ENCODE measurements at places on chromosomes 6 and 20.
A peak's percentile ranks its signal among the peaks of the same experiment; 100 is the strongest.

DNA sequence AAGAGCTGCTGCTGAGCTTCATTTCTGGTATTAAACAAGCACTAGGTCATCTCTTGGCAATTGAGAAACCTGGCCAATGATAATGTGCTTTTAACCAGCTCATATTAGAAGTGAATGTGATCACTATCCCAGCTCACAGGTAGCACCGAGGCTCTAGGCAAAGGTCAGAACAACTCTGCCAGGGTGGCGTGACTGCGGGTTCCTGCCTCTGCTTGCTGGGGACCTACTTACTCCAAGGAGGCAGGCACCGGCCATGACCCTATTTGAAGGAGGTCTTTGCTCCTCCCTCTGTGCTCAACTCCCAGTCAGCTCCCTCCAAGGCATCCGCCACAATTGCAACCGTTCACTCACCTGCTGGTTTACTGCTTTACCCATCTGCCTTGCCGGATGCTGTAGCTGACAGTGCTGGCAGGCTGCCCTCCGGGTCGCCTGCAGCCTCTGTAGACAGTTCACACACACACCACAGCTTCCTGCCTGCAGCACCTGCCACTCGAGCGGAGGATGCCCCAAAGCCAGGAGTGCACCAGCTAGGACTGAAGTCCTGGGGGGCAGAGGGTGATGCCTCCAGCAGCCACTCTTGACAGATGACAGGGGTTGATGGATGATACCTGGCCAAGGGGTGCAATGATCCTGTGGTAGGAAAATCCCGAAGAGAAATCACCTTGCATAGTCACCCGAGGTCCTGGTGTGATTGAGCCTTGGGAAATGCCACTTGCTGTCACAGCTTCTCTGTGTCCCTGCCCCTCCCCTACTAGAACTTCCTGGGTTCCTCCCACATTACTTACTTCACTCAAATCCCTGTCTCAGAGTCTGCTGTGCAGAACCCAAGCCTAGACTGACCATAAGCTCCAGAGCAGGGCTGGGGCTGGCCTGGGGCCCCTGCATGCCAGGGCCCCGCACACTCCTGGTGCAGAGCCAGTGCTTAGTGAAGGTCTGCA is 8.8 kb upstream of the VSX1 start:
- DNase-seq = no peak

DNA sequence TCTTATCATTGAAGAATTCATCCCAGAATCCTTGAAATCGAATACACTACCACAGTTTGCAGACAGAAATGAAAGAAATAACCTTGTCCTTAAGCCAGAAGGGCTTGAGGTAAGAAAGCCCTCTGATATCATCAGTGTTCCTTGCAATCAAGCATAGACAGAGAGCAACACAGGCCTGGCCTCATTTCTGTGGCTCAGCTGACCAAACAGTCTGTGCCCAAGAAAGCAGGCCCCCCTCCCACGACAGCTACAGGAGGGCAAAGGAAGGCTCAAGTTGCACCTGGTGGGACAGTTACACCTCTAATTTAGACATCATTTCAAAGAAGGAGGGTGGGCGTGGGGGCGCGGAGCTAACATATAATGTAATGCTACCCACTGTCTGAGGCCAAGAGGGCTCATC is 21.6 kb downstream of the KIF16B start:
- no peak for DNase-seq

DNA sequence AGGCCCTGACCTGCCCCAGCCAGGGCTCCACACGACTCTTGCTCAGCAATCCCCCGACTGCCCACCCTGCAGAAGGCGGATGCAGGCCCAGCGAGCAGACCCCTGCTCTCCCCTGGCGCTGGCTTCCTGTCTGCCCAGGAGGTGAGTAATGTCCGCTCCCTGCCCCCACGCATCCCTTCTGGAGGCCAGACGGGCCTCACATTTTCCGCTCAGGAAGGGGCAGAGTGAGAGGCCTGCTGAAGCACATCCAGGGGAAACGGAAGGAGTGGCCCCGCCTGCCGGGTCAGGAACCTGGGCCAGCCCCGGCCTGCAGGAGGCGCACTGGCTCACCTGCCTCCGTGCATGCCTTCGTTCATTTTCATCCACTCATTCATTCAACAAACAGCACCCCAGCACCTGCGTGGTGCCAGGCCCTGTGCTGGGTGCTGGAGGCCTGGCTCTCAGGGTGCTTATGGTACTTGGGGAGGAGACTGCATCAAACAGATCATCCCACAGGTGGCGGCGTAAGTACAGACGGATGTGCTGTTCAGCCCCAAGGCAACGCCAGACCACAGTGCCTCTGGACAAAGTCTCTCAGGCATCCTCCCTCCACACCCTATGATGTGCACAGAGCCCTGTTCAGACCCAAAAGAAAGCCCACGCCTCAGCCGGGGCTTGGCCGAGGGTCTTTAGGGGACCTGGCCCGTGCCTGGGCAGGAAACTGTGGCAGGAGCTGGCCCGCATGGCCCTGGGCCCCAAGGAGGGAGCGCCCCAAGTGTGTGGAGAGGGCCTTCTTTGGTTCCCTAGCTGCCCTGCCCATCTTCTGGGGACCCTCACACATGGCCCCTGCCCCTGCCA is 112.1 kb downstream of the ASXL1 start:
- DNase-seq = peak; percentile 95

DNA sequence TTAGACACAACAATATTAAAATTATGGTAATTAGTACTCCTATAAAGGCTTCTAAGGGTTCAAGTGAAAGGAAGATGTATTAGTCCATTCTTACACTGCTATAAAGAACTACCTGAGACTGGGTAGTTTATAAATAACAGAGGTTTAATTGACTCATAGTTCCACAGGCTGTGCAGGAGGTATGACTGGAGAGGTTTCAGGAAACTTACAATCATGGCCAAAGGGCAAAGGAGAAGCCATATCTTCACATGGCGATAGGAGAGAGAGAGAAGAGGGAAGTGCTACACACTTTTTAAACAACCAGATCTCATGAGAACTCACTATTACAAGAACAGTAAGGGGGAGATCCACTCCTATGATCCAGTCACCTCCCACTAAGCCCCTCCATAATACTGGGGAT is 52.9 kb downstream of the TINAG start:
- DNase-seq = no peak

GRCh38 chr20:31968291-31969126 is 558 bp downstream of the XKR7 start:
- peak; percentile 96 for DNase-seq

GRCh38 chr6:167925026-167925425 is 72.4 kb upstream of the KIF25 start:
- DNase-seq = no peak

- DNase-seq = no peak
Observed at GRCh38 chr20:37803438-37804307, 99.3 kb upstream of the VSTM2L start.

GRCh38 chr6:99344289-99344688 is 5.2 kb downstream of the FAXC start:
- DNase-seq = no peak

- no peak for DNase-seq
Observed at GRCh38 chr6:49052901-49053300, 410.2 kb downstream of the MMUT start.

- no peak for DNase-seq
Observed at GRCh38 chr6:157401734-157402338, 20.8 kb downstream of the ZDHHC14 start.

DNA sequence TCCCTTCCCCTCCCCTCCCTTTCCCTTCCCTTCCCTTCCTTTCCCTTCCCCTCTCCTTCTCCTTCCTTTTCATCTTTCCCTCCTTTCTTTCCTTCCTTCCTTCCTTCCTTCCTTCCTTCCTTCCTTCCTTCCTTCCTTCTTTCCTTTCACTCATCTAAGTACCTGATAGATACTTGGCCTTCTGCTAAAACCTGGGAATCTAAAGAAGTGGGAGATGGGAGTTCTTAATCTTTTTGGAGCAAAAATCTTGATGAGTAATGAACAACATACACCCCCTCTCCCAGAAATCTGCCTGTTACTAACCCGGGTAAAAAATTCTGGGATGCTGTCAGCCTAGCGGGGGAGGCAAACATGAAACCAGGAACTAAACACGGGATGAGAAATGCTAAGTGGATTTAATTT is 100.7 kb downstream of the VEGFA start:
- no peak for DNase-seq

DNA sequence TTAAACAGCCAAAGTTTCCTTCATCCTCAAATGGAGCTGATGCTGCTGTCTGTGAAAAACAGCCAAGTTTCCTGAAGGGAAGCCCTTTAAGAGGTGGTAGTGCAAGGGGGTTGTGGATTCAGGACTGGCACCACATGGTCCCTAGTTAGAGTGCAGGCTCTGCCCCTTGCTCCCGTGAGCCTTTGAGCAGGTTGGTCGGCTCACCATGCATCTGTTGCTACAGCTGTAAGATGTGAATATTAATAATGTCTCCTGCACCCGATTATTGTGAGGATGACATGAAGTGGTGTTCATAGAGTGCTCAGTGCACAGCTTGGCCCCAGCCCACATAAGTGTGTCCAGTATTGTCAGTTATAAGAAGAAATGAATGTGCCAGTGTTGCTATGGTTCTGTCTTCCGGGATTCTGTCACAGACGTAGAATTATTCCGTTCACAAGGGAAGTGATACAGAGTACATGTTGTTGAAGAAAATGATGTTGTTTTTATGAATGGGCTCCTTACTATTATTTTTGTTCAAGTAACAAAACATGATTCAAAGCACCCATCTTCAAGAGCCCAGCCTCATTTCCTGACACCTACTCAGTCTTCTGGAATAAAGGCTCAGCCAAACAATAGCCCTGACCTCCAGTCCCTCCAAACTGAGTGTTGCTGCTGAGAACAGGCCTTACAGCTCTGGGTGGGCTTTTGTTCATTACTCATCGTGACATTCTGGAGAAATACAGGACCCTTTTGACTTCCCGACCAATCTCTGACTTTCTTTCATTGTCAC is 2.9 kb upstream of the PKIG start:
- no peak for DNase-seq

- no peak for DNase-seq
Observed at GRCh38 chr6:115717062-115717461, 343.6 kb downstream of the FRK start.

- DNase-seq = no peak
Observed at GRCh38 chr6:79526897-79527296, 10.3 kb downstream of the LCA5 start.

GRCh38 chr20:9202420-9203080 is 133.7 kb downstream of the PLCB4 start:
- no peak for DNase-seq

DNA sequence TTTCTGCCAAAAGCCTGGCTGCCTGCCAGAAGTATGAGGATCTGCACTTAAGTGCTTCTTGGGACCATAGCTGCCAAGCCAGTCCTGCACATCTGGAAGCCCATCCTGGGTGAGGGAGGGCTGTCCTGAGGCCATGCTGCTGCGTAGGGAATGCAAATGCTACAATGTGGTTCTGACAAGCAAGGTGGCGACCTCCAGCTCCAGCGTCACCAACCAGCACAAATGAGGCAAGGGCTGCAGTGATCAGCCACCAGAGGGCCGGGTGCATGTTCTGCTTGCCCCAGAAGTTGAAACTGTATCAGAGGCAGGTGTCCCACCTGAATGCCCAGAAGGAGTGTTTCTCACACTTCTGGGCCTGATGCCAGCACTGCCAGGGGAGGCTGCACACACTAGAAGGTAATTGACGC is 99.1 kb upstream of the KCNQ5 start:
- peak; percentile 39 for DNase-seq

DNA sequence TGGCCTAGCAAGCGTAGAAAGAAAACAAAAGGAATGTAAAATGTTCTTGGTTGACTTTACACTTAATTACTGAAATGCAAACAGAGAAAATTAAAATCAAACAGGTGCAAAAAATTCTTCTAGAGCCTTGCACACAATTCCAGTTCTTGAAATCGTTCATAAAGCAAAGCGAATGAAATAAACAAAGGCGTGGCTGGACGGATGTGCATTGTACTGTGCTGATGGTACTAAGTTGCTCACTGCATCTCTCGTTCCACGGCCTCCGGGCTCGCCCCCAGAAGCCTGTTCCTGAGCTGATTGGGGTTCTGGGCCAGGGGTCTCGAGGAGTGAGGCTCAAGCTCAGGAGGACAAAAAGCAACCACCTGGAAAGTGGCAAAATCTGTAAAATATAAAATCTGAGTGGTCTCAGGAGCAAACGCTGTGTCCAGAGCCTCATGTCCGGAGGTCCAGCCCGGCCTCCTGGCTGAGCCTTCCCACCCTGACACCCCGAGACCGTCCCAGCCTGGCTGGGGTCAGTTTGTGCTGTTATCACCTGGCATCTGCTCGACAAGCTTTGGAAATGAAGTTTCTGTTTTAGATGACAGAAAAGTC is 71.3 kb downstream of the TTLL2 start:
- no peak for DNase-seq

GRCh38 chr6:65667916-65668656 is 38.9 kb downstream of the EYS start:
- DNase-seq = no peak

Measured in HuH-7 (cell line).